CD4-positive, alpha-beta T cell treated with Interleukin-17A for 1 hour (primary cell): ENCODE measurements at places on chromosomes 7 and 10.

GRCh38 chr7:105599551-105599950 is 18.3 kb upstream of the EFCAB10 start:
- DNase-seq: no peak

- DNase-seq: peak; percentile 51
Measured at GRCh38 chr7:139094596-139094995, 14.9 kb downstream of the ZC3HAV1 start.

DNA sequence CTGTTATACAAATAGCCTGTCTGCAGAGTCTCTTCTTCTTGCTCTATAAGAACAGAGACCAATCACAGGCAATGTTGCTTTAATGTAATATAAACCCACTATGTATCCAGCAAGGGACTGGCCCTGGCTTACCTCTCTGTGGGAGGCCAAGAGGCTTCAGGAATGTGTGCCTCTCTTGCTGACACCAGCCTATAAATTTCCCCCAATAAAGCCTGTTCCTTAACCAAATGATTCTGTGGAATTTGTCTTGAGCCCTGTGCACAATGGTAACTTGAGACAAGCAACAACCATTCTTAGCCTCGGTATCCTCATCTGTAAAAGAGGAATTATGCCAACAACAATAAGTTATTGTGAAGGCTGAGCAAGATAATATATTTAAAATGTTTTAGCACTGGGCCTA is 563.7 kb downstream of the GRM8 start:
- no peak for DNase-seq

DNA sequence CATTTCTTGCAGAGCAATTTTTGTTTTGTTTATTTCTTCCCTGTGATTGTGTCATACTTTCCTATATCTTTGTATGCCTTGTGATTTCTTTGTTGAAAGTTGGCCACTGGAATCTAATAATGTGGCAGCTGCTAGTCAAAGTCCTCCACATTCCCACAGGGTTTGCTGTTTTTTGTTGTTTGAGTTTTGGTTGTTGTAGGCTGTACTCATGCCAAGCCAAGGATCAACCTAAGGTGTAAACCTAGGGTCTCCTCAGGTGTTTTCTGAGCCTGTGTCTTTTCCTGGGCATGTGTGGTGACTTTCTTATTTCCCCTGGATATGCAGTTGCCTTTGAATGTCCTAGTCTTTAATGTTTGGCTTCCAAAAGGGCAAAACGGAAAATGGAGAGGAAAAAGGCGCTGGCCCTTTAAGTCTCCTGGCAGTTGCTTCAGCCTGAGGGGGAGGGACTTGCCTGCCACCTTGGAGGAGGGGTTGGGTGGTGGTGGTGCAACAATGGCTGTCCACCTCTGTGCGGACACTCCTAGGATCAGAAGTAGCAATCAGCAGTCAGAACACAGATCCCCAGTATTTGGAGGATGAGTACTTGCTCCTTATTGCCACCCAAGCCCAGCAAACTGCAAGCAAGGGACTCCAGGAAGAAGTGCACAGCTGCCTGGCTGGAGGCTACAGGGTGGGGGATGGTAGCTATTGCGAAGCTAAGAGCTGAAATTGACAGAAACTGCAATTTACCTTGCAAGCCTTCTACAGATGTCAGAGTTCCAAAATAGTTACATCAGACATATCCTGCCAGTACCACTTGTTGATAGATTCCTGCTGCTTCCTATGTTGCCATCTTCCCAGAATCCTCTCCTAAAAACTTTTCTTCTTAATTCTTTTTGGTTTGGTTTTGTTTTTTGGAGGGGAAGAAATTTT is 5.6 kb upstream of the ZNF518A start:
- no peak for DNase-seq

GRCh38 chr7:33336820-33337219 is 207.5 kb downstream of the BBS9 start:
- no peak for DNase-seq

DNA sequence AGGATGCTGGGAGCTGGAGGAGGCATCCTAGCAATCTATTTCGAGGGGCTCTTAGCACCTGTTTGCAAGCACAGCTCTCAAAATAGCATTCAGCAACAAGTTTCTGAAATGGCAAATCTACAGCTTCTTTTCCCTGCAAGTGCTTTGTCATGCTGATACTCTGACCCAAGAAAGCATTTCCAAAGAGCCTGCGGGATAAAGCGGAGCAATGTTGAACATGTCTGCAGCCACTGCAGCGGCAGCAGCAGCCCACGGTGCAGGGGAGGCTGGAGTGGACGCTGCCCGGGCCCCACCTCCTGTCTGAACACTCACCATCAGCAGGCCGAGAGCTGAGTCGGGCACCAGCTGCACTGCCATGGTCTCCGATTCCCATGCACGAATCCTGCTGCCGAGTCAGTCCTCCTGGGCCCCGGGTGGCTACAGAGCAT is 964 bp downstream of the FRMD4A start:
- no peak for DNase-seq

DNA sequence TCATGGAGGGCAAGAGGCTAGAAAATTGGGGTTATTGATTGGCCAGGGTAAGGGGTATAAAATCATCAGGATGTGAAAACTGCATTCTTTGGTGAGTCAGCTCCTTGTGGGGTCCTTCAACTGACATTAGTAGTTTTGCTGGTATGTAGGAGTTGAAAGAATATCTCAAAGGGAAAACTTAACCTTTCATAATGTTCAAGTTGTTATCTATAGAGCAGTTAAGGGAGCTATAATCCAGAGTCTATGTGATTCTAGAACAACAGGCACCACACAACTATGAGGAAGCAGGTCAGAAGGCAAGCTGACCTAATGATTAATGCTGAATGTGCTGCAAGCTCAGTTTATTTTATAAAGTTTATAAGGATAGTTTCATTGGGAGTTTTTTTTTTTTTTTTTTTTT is 13.7 kb downstream of the PRPS1L1 start:
- no peak for DNase-seq

GRCh38 chr7:137469191-137469811 is 125.8 kb upstream of the PTN start:
- no peak for DNase-seq

DNA sequence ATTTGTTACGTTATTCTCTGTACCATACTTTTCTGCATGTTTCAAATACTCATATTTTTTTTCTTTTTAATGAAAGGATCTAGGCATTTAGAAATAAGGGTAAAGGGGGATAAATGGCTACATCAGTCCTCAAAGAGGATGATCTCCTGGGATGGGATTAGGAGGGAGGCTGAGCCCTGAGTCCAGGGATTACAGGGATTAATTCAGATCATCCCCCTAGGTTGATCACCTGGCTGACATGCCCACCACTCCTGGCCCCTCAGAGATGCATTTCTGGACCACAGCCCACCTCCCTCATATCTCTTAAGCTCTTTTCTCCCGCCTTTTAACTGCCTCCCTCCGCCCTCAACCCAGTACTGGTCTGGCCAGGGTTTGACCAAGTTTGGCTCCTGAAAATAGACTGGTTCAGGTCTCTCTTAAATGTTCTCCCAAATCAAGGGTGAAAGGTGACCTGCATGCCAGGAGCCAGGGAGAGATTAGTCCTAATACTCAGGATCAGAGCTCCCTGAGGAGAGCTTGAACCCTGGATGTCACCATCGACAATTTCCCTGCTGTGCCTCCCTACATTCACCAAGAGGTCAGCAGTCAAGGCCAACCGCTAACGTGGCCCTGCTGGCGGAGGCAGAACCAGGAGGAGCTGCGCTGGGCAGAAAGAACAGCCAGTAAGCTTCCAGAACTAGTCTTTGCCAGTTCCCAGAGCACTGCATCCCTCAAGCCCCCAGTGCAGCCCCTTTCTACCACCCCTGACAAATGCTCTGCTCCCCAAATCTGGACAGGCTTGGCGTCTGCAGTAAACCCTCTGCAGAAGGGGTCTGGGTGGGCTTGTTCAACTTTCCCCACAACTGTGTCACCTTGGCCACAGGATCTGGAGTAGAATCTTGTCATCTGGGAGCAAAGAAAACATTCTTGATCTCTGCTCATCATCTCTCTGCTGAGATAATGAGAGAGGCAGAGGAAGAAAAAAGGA is 3.0 kb upstream of the CCDC136 start:
- no peak for DNase-seq

- no peak for DNase-seq
Measured at GRCh38 chr10:47175181-47176123, 124.5 kb upstream of the GDF10 start.

DNA sequence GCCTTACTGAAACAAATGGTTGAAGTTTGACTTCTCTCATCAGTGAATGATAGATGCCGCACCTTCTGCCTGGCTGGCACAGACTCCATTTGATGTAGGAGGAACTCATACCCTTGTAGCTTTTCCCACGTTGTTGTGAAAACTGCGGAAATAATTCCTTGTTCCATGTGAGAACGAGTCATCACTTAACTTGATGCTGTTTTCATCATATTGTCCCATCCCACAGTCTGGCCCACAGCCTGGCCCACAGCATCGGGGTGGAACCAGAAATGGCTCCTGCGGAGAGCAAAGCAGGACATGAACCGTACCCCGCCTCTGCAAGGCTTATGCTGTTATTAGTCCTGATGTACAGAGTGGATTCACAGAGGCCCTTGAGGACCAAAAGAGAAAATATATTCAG is 587.0 kb downstream of the SDK1 start:
- DNase-seq: no peak

DNA sequence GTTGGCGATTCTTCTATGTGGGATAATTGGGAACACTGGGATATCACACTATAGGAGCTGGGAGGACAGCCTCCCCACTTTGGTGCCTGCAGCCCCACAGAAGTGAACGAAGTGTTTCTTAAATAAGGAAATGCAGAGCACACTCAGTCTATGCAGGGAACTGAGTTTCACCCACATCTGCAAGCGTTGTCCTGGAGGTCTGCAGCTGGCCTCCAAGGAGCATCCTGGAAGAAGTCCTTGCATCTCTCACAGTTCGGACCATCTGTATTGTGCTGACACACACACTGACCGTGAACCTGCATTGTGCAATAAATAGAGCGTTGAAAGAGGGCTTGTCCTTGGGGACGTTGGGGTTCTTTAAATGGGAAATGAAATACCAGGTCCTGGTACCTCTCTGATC is 25.8 kb downstream of the LAMB4 start:
- no peak for DNase-seq

DNA sequence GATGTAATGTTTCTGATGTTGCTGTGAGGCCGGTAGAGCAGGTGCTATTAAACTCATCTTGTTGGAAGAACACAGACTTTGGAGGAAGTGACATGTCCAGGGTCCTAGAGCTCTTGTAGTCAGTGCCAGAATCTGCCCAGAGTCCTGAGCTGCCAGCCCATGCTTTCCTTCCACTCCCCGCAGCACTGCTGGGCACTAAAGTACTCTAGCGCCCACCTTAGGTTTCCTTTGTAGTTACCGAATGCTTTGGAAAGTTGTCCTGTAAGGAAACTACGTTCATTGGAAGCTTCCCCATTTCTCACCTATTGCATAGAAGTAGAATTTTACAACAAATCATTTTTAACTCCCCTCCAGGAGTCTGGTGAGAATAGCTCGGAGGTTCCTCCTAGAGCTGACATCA is 11.0 kb downstream of the ZNF862 start:
- DNase-seq: no peak

GRCh38 chr7:150569245-150569955 is 2.2 kb downstream of the GIMAP4 start:
- DNase-seq: peak; percentile 27

DNA sequence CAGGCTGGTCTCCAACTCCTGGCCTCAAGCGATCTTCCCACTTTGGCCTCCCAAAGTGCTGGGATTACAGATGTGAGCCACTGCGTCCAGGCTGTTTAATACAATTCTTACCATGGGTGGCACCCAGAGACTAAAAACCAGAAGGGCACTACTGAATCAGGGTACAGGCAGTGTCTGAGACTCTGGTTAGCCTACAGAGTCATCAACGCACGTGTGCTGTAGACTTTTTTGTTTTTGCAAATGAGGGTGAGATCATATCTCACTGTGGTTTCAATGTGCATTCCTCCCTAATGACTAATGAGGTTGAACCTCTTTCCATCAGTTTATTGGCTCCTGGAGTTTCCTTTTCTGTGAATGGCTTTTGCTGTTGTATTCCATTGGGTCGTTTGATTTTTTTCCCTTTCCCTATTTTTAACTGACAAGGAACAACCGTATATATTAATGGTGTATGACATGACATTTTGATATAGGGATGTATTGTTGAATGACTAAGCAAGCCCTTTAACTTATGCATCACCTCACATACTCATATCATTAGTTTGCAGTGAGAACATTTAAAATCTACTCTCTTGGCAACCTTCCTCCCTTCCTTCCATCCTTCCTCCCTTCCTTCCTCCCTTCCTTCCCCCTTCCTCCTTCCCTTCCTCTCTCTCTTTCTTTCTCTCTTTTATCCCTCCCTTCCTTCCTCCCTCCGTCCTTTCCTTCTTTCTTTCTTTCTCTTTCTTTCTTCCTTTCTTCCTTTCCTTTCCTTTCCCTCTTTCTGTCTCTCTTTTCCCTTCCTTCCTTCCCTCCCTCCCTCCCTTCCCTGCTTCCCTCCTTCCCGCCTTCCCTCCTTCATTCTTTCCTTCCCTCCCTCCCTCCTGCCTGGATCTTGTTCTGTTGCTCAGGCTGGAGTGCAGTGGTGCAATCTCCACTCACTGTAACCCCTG is 9.3 kb upstream of the TMEM270 start:
- peak; percentile 31 for DNase-seq

GRCh38 chr10:132186488-132187429 is at the start of gene DPYSL4:
DPYSL4 (plus strand) TSS chr10:132186948; CDS start chr10:132187064, 116 bp downstream.
- no peak for DNase-seq

DNA sequence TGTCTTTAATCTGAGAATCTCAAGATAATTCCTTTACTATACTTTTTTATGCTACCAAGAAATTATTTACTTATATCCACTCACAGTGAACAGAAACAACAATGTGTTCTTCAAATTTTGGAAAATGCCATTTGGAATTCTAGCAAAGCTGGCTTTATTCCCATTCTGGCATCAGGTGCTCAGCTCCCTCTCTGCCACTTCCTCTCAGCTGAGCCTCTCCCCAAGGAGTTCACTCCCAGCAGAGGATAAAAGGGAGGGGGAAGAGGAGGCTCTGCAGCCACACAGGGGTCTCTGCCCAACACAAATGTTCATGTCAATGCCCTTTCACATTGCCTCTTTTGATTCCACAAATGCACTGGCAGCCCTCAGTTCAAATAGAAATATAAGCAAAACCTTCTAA is 116.9 kb downstream of the CPEB3 start:
- DNase-seq: no peak

- no peak for DNase-seq
Measured at GRCh38 chr10:1366811-1367425, 310.7 kb downstream of the WDR37 start.

- DNase-seq: no peak
Measured at GRCh38 chr10:21402606-21403083, 122.8 kb downstream of the SKIDA1 start.

DNA sequence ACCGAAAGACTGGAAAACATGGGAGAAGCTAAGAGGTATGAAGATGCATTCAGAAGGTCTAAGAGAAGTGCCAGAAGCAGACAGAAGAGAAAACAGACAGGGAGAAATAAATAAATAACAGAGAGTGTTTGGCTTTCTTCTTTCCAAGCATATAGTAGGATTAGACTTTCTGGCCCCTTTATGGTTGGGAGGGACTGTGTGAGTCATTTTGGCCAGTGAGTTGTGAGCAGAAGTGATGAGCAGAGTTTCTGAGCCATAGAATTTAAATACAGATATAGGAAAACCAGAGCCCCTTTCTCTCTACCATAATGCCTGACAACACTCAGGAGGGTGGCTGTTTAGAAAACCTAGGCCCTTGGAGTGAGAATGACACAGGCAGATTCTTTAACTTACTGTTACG is 171.0 kb downstream of the PPP1R17 start:
- DNase-seq: no peak

- no peak for DNase-seq
Measured at GRCh38 chr10:113552701-113553100, at the start of gene HABP2. HABP2 (plus strand) TSS chr10:113553053; CDS start chr10:113553122, 69 bp downstream.
